ENCODE measurements at places on chromosomes 7 and 10.

- DNase-seq, result no peak
Measured at GRCh38 chr10:64112701-64113355, 591.6 kb downstream of the REEP3 start.

GRCh38 chr7:36015733-36016132, 137.3 kb upstream of the EEPD1 start:
- no peak for DNase-seq

- no peak for DNase-seq
Measured at GRCh38 chr10:18743926-18744325, 84.7 kb downstream of the ARL5B start.

DNA sequence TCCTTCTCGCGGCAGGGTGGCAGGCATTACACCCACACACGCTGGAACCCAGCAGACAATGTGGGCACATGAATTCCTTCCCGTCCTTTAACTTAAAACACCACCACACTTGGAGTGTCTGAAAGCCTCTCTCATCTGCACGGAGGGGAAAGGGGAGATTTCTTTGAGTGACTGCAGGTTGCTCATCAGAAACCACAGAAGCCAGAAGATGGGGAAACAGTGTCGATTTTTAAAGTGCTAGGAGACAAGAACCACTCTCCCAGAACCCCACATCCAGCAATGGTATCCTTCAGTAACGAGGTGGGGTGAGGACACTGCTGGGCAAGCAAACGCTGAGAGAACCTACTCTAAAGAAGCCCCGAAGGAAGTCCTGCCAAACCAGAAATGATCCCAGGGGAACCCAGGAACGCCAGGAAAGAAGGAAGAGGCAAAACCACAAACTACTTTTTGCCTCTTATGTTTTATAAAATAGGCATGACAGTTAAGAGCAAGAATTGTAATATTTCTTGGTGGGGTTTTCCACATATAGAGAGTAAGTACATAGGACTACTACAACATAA, 254.3 kb downstream of the ELFN1 start:
- no peak for DNase-seq

GRCh38 chr10:77190291-77190690, 447.3 kb downstream of the KCNMA1 start:
- no peak for DNase-seq

- DNase-seq, result no peak
Measured at GRCh38 chr10:129332476-129332875, 134.6 kb upstream of the MGMT start.

- DNase-seq, result no peak
Measured at GRCh38 chr7:48424731-48425130, 253.5 kb downstream of the ABCA13 start.

DNA sequence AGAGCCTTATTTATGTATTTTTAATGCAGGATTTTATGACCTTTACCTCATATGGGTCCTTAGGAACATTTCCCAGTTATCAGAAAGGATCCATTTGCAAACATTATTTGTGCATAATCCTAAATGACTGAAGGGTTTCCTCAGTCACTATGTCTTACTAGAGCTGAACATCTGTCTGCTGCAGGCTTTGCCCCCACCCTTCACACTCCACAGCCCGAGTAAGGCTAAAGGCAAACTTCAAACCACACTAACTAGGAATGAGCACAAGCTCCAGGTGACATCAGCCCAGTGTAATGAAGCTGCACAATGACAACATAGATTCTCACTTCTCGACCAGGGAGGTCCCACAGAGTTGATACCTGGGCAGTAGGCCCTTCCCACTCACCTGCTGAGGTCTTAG, 491.3 kb upstream of the MKI67 start:
- no peak for DNase-seq

DNA sequence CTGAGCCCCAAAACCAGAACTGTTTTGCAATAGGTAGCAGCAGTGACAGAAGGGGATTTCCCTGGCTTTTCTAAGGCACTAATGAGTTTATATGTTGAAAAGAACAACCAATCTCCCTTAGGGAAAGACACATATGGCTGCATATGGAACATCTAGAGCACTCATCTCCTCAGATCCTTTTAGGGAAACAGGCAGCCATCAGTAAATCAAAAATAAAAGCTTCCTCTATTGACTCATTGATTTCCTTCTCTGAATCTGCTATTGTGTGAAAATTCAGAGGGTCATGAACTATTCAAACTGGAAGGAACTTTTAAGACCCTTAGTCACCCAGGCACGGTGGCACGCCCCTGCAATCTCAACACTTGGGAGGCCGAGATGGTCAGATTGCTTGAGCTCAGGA, 110.9 kb upstream of the NANOS1 start:
- no peak for DNase-seq

DNA sequence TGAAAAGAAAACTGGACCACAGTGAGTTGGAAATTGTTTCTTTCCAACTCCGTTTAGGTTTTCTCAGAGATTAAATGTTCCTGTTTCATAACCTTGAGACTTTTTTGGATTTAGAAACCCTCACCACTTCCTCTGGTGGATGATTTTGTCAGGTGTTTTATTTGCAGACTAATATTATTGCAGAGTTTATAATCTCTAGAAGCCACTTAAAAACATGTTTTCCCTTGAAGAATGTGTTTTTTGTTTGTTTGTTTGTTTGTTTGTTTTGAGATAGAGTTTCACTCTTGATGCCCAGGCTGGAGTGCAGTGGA, 520 bp upstream of the MICU1 start:
- DNase-seq, result no peak

DNA sequence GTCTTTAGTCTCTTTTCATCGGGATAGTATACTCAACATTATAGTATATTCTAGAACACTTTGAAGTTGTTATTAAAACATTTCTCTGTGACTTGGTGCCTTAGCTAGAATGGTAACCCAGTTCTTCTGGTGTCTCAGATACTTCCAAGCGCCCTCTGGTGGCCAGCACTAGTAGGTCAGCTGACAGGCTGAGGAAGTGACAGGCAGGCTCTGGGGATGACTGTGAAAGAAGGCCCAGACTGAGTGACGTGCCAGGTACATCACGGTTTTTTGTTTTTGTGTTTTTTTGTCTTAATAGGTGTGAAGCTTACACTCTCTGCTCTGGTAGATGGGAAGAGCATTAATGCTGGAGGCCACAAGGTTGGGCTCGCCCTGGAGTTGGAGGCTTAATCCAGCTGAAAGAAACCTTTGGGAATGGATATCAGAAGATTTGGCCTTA, 5.1 kb downstream of the COMTD1 start:
- DNase-seq, result peak; percentile 91

GRCh38 chr10:34824870-34825269, 9.8 kb upstream of the PARD3 start:
- no peak for DNase-seq

DNA sequence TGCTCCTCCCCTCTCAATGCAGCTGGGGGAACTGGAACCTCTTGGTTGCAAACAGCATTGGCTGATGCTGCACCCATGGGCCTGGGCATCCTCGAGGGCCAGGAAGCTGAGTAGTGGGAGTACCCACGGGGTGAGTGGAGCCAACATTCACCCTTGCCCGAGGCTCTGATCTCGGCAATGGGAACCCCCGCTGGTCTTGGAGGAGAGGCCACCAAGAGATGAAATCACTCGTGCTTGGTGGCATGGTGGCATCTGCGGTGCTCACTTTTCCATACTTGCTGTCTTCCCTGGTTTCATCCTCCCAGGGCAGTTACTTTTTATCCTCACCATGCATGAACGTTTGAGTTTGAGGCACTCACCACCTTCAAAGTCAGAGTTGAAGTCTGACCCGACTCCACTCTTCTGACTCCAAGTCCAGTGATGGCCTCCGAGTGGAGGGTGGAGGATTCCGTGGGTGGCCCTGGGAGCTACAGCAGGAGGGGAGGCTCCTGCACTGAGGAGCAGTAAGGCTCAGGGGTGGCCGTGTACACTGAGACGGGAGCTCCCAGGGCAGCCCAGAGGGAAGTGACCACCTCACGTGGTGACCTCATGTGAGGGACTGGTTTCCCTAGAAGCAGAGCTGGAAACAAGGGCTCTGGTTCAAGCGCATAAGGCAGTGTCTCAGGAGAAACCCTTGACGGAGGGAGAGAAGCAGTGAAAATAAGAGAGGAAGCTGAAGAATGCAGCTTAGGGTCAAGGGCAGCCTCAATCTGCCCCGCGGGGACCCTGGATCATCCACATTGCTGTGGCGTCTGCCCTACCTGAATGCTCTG, 349.1 kb downstream of the TCERG1L start:
- no peak for DNase-seq

DNA sequence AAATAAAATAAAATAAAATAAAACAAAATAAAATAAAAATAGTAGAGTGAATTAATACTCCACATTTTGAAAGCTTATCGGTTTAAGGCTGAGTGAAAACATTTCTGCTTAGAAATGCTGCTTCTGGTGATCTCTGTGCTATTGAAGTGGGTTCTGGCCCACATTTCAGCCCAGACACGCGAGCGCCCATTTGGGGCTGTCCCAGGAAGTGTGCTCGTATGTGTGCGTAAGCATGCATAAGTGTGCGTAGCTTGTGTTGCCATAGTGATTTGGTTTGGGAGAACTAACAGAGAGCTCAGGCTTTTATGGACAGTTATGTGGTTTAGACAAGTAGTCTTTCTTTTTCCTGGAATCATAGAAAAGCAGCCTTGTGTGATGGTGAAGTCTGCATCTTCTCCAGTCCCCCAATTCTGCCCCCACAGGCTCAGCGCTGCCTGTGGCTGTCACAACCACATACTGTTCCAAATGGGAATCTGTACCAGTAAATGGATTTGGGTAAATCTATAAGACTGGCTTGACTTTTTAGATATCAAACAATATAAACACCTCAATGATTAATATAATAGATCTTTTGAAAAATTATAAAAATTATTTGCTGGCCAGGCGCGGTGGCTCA, 29.8 kb upstream of the PURB start:
- peak; percentile 14 for DNase-seq

DNA sequence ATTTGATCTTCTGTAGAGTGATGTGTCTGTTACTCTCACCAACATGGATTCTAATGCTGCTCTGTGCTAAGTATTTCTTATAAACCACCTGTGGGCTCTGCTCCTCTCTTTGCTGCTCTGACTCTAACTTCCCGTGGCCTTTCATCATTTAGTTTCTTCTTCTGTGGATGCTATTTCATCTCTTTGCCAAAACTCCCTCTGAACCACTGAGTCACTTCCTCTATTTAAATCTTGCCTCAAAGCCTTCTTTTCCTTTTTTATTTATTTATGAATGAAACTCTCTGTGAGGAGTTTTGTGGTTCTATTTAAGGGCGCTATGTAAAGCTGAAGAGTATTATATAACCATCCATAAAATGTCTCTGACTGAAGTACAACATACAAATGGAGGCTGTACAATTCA, 538.5 kb downstream of the SUGCT start:
- no peak for DNase-seq

DNA sequence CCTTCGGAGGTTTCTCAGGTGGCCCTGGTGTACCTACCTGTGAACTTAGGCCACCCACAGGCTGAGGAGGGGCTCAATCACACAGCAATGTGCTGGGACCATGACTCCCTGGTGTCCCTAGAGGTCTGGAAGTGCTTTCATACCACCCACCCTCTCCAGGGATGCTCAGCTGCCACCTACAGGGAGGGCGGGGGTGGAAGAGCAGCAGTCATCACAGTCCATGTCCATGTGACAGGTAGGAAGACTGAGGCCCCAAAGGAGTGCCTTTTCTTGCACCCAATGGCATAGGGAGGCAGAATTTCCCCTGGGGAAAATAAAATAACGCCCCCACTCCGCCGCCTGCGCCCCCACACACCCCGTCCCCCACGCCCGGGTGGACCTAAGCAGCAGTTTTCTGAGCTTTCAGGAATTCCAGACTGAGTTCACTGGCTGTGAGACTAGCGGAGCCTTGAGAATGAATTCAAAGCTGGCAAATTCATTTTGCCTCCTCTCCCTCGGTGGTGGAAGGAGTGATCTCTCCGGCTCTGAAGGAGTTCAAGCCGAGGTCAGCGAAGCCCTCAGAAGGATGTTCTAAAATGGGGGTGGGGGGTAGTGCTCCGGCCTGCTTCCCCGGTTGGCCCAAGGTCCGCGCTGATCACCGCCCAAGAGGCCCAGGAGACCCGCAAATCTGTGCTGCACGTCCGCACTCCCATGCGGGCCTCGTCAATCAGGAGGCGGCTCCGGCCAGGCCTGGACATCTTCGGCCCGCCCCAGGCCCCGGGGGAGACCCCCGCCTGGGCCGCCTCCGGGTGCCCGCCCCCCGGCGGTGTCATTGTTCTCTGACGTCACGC, 2.1 kb upstream of the ZMIZ1 start:
- DNase-seq, result no peak

- DNase-seq, result no peak
Measured at GRCh38 chr10:102347236-102347828, 48.2 kb upstream of the NFKB2 start.

DNA sequence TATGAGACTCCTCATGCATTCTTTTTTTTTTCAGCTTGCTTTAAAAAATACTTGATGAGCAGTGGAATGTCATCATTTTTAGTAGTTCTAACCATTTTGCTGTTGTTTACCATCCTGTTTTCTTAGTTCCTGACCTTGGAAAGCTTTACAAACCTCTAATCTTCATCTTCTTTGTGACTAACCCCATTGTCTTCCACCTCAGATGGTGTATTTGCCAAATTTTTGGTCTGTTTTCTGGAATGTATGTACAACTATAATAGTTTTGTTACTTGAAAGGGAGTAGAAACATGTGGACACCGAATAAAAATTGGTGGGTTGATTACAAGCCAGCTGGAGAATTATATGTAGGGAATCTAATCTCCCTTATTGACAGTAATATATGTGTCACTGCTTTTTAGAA, 172.7 kb downstream of the SND1 start:
- DNase-seq, result no peak

GRCh38 chr7:110442381-110442837, 648.5 kb upstream of the LRRN3 start:
- no peak for DNase-seq

GRCh38 chr7:32070406-32071360, at the start of gene PDE1C:
Gene PDE1C, minus strand, starts transcription at chr7:32070407.
- DNase-seq, result no peak

GRCh38 chr7:152095771-152096170, 70.3 kb downstream of the GALNT11 start:
- DNase-seq, result no peak

DNA sequence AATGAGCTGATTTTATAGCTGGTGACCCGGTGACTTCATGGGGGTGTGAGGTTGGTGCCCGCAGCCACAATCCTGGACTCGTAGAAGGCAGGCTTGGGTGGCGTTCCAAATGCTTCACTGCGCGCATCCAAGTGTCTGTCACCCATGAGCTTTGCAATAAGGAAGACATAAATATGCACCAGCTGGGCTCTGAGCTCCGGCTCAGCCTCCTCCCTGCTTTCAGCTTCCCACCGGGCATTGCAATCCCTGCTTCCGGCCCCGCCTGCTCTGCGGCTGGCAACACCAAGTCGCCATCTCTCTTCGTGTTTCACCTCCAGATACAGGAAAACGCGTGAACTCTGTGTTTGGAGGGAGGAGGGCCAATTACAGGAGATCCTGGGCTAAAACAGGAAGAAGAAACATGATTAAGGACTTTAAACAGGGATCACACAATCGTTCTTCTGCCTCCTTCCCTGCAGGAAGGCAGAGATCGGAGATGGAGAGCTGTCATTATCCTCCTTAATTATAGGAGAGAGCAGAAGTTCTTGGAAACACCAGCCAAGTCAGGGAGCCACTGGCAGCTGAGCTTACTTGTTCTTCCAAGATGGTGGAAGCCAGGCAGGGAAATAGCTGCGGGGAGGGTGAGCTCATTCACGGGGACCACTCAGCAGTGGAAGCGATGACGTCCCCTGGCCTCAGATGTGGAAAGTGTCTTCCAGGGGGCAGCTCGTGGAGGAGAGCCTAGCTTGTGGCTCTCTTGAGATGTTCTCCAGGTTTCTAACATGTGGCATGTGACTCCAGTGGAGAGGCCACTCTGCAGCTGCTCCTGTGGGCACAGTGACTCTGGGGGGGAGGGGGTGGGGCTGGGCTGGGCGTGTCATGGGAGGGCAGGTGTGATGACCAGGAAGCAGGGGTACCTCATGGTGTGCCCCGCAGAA, 134.9 kb downstream of the CAMK1D start:
- no peak for DNase-seq
